KBM-7 (cell line): ENCODE measurements at places on chromosomes 5 and 9.

GRCh38 chr5:44426944-44427343 lies 37.7 kb upstream of the FGF10 start:
- DNase-seq, result no peak

GRCh38 chr9:128979111-128979510 lies 31.6 kb downstream of the NUP188 start:
- no peak for DNase-seq

DNA sequence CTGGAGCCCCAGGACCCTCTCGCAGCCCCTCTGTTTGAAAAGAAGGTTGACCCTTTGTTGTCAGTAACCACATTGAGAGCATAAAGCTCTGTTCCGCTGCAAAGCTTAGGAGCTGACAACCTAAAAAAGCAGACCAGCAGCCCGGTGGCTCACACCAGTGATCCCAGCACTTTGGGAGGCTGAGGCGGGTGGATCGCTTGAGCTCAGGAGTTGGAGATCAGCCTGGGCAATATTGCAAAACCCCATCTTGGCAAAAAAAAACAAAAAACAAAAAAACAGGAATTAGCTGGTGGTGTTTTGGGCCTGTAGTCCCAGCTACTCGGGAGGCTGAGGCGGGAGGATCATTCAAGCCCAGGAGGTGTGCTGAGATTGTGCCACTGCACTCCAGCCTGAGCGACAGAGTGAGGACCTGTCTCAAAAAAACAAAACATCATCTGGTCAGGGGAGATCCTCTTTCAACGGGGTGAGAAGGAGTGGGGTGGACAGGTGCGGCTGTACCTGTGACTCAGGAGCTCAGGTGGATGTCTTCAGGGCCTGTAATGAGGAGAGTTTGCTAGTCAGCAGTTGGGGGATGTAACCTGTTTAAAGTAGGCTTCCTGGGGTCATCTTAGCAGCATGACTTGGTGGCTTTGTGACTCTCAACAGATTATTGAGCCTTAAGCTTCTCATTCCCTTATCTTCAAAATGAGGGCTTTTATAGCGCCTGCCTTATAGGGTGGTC lies 694 bp upstream of the REEP2 start:
- DNase-seq, result peak; percentile 6

GRCh38 chr9:83267741-83268140 lies 204.8 kb upstream of the RASEF start:
- no peak for DNase-seq

DNA sequence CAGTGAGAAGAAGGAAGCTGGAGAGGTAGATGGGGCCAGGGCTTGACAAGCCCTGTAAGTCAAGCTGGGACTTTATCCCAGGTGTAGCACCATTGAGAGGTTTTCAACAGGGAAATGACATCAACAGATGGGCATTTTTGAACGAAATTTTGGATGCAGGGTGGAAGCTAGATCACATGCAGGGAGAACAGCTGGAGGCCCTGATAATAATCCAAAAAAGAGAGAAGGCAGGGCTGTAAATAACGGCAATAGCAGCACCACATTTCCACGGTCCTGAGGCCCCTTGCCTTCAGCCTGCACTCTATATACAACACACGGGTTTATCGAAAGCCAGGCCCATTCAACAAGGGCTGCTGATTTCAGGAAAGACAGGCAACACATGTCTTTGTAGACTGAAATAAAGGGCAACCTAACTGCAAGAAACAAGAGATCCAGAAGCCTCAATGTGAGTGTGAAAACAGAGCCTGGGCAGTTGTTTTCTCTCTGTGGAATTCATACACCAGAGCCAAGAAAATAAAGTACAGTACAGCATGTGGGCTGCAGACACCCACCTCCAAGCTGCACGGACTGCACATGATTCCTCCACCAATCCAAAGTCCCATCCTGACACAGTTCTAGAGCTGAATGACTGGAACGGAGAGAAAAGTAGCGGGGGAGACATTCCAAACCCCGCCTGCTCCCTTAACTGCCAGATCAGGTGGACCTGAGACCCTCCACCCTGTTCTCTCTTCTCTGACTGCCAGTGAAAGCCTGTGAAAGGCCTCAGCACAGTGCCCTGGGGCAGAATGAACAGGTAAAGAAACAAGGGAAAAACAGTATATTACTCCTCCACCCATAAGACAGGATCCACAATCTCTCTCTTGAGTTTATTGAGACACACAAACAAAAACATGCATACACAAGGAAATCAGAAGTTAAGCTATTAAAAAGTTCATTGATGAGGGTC lies 36.3 kb downstream of the KLHL3 start:
- no peak for DNase-seq

DNA sequence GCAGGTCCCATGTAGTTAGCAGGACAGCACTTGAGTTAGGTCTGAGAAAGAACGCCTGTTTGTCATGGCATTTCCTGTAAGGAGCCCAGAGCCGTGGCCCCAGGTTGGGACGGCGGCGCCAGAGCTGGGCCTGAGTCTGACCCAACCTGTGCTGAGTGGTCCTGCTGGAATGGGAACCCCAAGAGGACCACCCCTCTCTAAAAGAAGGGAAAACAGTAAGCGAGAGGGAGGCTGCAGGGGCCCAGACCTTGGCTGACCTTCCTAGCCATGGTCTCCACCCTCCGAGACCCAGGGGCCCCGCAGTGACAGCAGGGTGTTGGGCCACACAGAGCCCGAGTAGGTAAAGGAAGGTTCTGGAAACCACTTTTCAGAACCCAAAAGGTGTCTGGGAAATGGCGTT lies 1.8 kb upstream of the LRRC14B start:
- no peak for DNase-seq

DNA sequence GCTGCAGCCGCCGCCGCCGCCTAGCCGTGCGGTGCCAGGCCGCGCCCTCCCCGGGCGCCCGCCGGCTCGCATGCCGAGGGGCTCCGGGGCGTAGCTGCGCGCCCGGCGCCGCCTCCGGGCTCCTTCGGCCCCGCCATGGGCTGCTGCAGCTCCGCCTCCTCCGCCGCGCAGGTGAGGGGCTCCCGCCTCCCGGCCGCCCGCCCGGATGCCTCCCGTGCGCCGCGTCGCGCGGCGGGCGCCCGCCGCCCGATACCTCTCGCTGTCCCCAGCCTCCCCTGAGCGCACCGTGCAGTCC lies 230 bp downstream of the SLC44A1 start:
- DNase-seq, result no peak

- peak; percentile 80 for DNase-seq
Measured at GRCh38 chr9:34985311-34985899, 4.1 kb upstream of the DNAJB5 start.

GRCh38 chr5:63928451-63928850 lies 33.8 kb downstream of the HTR1A start:
- no peak for DNase-seq

- DNase-seq, result no peak
Measured at GRCh38 chr9:92774274-92774673, 9.6 kb upstream of the BICD2 start.

GRCh38 chr9:37329576-37329975 lies 92.9 kb upstream of the GRHPR start:
- DNase-seq, result peak; percentile 16

GRCh38 chr5:34533582-34534522 lies 122.3 kb upstream of the RAI14 start:
- DNase-seq, result no peak

- DNase-seq, result no peak
Measured at GRCh38 chr5:87741881-87742280, 329.2 kb upstream of the CCNH start.

DNA sequence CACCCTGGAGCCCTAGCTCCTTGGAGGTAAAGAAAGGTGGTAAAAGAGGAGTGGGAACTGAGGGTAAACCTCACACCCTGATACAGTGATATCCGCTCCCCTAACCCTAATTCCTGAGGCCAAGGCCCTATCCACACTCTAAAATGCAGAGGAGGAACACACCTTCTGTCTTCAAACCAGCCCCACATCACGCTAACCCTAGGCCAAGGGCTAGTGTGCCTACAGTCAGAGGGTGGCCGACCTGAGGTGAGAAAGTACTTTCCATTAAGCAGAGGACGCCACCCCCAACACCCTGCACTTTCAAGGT lies 590 bp downstream of the HDAC3 start:
- DNase-seq, result peak; percentile 22

- no peak for DNase-seq
Measured at GRCh38 chr5:171355302-171355724, 32.3 kb upstream of the NPM1 start.

GRCh38 chr5:157265714-157266285 lies at the start of gene CYFIP2:
Gene CYFIP2 (plus strand): TSS chr5:157266123. CDS start chr5:157285362, 19,239 bp downstream.
- DNase-seq, result peak; percentile 61

DNA sequence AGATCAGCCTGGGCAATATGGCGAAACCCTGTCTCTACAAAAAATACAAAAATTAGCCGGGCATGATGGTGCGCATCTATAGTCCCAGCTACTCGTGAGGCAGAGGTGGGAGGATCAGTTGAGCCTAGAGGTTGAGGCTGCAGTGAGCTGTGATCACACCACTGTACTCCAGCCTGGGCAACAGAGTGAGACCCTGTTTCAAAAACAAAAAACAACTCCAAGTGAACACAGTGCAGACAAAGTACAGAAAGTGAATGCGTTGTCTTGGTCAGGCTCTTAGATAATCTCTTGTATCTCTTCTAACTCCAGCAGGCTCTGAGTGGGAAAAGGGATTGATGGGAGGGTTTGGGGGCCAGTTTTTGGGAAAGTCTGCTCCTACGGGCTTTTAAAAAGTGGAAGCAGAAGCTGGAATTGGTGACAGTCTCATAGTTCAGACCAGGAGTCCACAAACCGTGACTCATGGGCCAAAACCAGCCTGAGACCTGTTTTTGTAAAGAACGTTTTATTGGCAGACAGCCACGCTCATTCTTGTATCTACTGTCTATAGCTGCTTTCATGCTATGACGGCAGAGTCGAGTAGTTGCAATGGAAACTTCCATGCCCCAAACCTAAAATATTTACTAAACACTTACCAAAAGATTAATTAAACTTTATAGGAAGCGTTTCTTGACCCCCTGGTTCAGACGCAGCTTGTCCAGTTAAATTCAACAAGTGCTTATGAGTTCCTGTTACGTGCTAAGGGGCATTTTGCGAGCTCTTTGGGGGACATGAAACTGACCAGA lies 32.9 kb downstream of the NDST1 start:
- DNase-seq, result no peak

DNA sequence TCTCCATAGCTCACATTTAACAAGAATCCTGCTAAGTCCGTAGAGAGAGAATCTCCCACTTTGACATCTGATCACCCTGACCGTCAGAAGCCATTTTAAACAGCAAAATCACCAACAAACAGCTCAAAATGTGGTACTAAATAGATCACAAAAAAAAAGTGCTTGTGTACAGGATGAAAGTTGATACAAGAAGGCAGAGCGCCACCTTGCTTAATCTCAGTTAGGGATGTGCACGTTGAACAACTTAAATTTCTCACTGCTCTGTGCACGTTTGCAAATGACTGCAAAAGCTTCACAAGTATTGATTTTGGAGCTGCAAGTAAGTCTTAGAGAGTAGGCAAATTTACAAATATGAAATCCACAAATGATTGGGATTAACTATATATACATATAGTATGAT lies 63.1 kb upstream of the NREP start:
- peak; percentile 12 for DNase-seq

GRCh38 chr9:20398536-20399338 lies 223.6 kb downstream of the MLLT3 start:
- peak; percentile 48 for DNase-seq

- DNase-seq, result no peak
Measured at GRCh38 chr5:94562327-94562971, 56.0 kb downstream of the KIAA0825 start.
